ENCODE measurements at places on chromosomes 2 and 18.

- no peak for DNase-seq
Measured at GRCh38 chr2:195392446-195393336, 264.3 kb upstream of the SLC39A10 start.

GRCh38 chr2:45192991-45193390 is 183.7 kb upstream of the SIX2 start:
- no peak for DNase-seq

DNA sequence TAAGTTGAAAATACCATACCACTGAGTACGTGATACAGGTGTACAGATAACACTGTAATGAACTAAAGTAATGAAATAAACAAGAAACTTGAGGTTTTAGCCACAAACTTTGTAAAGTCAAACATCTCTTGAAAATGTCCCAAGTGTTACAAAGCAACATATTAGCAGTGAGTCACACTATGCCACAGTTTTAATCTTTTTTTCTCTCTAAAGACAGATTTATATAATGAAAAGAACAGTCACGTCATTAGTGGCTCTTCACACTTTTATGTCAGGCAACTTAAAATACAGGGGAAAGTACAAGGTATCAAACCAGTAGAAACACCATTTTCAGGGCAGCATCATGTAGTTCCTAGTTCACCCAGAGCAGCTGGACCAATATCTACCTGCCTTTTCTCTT is 42.1 kb downstream of the RAPH1 start:
- DNase-seq, result no peak

DNA sequence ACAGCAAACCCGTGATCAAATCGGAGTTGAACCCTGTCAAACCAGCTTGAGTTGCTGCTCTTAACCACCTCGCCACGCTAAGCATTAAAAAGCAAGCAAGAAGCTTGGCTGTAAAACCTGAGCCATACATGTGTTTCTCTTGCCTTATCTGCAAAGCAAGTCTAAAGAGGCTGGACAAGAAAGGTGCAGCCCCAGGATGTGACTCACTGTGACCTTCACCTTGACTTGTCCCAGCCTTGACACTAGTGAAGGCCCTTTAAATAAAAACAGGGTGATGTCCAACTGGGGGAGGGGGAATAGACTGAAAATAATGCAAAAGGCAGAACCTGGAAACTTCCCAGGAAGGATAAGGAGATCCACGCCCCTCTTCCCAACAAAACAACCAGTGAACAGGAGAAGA is 127.6 kb upstream of the NPAS2 start:
- DNase-seq, result no peak

DNA sequence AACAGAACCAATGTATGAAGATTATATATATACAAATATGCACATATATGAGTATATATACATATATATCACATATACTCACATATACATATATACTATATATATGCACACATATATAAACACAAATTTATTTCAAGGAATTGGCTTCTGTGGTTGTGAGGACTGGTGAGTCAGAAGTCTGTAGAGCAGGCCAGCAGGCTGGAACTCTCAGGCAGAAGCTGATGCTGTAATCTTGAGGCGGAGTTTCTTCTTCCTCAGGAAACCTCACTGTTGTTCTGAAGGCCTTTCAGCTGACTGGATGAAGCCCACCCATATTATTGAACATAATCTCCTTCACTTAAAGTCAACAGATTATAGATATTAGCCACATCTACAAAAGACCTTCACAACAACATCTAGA is 143.9 kb upstream of the CREB1 start:
- DNase-seq, result no peak

- no peak for DNase-seq
Measured at GRCh38 chr18:70148039-70148938, 57.2 kb downstream of the RTTN start.

DNA sequence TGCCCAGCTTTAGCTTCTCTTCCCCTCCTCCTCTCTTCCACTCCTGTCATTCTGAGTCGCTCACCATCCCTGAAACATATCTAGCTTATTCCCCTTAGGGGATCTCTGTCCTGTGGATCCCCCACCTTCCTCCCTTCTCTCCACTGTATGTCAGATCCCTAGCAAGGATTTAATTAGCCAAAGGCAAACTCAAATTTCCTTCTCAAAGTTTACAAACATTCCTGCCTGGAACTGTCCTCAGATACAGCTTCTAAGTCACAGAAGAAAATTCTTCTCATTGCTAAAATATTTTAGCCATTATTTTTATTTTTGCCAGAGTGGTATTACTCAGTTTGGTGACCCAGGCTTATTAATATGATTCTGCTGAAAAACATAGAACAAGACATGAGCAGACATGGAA is 315.3 kb downstream of the CYP26B1 start:
- DNase-seq, result no peak

- DNase-seq, result no peak
Measured at GRCh38 chr2:71455741-71456569, 2.6 kb downstream of the DYSF start.

- no peak for DNase-seq
Measured at GRCh38 chr2:100941646-100942240, 60.3 kb upstream of the RPL31 start.

GRCh38 chr2:36831185-36831584 is 134.7 kb downstream of the VIT start:
- no peak for DNase-seq

GRCh38 chr2:152037743-152038435 is 61.0 kb downstream of the CACNB4 start:
- DNase-seq, result no peak

DNA sequence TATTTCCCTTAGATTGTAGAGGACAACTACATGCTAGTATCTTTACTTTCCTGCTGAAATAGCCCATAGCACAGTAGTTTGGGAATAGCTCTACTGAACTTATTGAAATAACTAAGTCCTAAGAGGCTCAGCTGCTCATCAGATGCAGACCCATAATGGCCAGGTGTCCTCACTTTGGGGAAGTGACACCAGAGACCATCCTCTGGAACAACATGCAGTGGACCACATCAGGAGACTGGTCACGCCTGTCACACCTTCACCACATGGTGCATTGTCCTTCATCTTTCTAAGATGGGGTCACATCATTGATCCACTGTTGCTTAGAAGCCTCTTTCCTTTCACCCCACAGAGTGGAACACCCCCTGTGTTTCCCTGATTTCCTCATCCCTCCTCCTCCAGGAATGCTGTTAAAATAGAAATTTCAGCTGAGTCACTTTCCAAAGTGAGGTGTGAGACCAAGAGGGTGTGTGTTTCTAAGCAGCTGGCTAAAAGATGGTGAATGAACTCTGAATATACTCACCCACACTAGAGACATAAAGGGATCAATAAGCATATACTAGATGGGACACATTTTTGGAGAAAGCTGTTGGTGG is 215.2 kb upstream of the LRRTM1 start:
- DNase-seq, result no peak

DNA sequence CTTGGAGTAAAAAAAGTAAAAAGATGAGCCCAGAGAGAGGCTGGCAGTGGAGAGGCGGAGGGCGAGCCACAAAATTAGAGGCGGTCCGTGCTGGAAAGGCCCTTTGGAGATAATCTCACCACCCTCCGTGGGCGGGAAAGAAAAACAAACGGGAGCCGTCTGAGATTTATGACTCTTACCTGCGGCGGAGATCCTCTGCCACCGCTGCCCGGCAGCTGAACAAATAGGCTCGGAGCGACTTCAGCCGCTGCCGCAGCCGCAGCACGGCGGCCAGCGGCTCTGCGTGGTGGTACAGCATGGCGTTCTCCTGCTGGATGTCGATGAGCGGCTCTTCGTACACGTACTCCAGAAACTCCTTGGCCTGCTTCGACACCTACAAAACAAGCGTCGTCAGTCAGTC is 94.6 kb downstream of the PLEKHM3 start:
- no peak for DNase-seq

- DNase-seq, result no peak
Measured at GRCh38 chr18:40365526-40365925, 1589.5 kb upstream of the PIK3C3 start.

DNA sequence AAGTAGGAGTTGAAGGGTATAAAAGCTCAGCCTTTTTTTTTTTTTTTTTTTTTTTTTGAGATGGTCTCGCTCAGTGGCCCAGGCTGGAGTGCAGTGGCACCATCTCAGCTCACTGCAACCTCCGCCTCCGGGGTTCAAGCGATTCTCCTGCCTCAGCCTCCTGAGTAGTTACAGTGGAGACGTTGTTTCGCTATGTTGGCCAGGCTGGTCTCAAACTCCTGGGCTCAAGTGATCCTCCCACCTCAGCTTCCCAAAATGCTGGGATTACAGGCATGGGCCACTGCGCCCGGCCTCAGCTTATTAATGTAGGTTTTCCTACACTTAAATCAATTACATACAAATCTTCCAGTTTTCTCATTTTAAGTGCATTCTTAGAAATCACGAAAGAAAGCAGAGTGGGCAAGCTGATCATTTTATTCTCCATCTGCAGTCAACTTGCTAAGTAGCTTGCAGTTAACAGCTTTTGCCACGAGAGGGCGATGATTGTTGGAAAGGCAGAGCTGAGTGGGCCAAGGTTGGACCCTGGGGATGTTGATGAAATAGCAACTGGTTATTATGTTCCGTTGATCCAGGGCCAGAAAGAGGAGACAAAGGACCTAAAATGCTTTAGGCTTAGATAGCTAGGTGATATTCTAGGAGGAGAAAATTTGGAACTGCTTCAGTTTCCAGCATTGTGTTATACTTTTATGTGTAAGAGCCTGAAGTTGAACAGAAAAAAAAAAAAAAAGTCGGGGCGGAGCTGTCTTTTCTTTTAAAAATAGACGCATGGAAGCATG is 234.4 kb upstream of the EPAS1 start:
- peak; percentile 21 for DNase-seq

- no peak for DNase-seq
Measured at GRCh38 chr2:23658466-23658942, 268.4 kb downstream of the ATAD2B start.

DNA sequence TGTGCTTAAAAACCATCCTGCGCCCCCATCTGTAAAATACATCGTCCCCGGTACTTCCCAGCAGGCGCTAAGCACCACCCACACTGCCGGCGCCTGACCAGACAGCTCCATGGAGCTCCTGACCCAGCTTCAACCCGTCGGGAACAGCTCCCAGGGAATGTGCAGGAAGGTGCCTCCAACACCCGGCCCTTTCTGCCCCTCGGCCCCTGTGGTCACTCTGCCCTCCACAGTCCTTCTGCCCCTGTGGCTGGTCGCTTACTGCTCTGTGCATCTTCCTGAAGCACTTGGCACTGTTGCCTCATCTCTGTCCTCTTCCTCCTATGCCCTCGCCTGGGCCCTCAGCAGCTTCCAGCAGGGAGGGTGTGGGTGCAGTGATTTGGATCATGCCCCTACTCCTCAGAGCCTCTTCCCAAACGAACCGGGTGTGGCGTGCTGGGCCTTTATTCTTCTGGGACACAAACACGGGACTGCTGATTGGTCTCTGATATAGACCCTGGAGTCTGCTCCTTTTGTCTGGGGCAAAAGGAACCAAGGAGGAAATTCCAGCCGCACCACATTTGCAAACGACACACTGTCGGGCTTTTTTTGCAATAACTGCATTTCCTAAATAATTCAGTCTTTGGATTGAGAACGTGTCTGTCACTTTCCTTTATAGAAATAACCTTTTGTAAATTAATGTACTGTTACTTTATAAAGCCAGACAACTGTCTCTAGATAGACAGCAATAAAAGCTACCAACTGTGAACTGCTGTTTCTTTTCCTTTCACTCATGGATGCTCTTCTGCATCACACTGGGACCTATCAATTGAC is 65.9 kb downstream of the ADI1 start:
- no peak for DNase-seq

- no peak for DNase-seq
Measured at GRCh38 chr2:29398384-29399237, 283.4 kb downstream of the CLIP4 start.

- DNase-seq, result no peak
Measured at GRCh38 chr2:106839849-106840595, 45.9 kb downstream of the ST6GAL2 start.

GRCh38 chr2:119826370-119826961 is 66.7 kb downstream of the PTPN4 start:
- peak; percentile 21 for DNase-seq

DNA sequence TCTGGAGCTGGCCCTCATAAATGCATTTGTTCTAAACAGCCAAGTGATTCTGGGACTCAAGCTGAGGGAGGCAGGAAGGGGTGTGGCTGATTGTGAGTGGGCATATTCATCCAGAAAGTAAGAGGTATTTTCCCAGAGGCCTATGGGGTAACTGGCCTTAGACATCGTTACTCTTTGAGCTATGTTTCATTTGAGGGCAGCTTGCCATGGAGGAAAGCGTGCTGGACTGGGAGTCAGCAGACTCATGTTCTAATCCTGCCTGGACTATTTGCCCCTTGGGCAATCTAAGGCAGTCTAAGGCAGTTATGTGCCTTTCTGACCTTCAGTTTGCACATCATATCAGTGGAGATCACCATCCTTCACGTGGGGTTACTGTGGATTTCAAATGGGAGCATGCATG is 93.5 kb upstream of the SLC14A2 start:
- DNase-seq, result no peak

- DNase-seq, result no peak
Measured at GRCh38 chr18:55251254-55251971, 292.2 kb upstream of the CCDC68 start.

GRCh38 chr2:168613551-168613950 is 157.5 kb downstream of the CERS6 start:
- DNase-seq, result no peak

- DNase-seq, result peak; percentile 15
Measured at GRCh38 chr18:80179857-80180558, 67.3 kb downstream of the PARD6G start.

DNA sequence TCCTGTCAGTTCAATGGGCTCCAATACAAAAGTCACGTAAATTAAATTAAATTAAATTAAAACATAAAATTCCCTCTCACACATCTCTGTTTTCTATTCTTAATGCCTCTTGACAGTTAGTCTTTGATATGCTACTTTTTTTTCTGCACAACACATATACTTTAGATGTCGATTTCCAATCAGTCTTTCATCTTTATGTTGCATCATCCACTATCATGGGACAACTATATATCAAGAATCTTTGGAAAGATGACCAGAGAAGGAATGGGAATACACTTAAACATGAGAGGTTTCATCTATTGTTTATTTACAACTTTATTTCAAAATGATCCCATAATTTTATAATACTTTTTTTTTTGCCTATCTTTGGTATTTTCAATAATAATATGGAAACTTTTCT is 733.3 kb upstream of the FANCL start:
- DNase-seq, result no peak

- DNase-seq, result peak; percentile 17
Measured at GRCh38 chr2:237482485-237482884, 4.6 kb upstream of the MLPH start.

Data from hippocampal formation (tissue), 2 donors.